ENCODE measurements at places on chromosomes 4 and X.

DNA sequence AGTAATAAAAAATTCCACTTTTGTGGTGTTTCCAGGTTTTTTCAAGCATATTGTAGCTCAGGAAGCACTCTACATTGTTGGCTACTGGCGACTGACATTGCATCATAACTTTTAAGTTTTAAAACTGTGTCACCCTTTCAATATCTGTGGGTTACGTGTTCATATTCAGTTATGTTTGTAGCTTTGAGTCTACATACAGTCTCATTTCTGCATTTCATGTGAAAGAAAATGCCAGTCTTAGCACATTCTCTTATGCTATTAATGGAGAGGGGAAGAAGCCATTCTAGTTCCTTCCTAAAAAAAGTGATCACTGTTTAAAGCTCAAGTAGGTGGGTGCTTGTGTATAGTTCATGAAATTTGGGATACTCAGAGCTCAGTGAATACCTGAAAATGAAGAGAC, 38.1 kb downstream of the DIAPH2 start:
- no peaks in the 10 kb centered on the region for H3K4me1 ChIP-seq
- H3K36me3 ChIP-seq: no peaks in the 10 kb centered on the region
- no peaks in the 10 kb centered on the region for H3K27me3 ChIP-seq
- no peak for DNase-seq

- H3K4me1 ChIP-seq: no peaks in the 10 kb centered on the region
- H3K27me3 ChIP-seq: no peaks in the 10 kb centered on the region
- no peaks in the 10 kb centered on the region for H3K36me3 ChIP-seq
- DNase-seq: no peak
Measured at GRCh38 chrX:109886122-109886761, 116.7 kb upstream of the TMEM164 start.

DNA sequence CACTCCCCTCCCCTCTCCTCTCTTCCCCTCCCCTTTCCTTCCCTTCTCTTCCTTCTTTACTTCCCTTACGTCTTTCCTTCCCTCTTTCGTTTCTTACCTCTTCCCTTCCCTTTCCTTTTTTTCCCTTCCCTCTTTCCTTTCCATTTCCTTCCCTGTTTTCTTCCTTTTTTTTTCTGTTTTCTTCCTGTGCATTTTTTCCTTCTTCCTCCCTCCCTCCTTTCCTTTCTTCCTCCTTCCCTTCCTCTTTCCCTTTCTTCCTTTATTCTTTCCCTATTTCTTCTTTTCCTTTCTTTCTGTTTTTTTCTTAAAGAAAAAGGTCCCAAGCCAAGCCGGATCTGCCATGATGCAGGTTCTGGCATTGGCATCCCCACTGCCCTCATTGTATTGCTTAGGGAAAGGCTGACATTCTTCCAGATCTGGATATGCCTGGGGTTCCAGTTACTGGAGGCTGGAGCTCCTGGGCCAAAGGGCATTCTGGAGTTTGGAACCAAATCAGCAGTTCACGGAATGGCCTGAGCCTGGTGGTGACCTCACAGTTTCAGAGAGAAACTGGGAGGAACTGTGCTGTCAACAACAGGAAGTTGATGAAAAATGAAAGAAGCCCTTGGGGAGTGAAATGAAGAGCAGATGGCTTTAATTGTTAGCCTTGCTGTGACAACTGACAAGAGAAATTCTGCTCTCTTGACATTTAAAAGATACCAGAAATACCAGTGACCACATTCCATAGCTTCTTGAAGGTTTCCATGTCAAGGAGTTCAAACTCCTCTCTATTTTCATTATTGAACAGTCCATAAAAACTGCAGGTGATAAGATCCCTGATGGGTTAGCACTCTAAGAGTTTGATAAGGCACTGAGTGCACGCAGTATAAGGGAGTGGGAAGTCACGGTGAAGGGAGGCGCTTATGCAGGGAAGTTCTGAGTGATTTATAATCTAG, 622.1 kb downstream of the SPRY1 start:
- no peaks in the 10 kb centered on the region for H3K27me3 ChIP-seq
- H3K36me3 ChIP-seq: no peaks in the 10 kb centered on the region
- H3K4me3 ChIP-seq: peak overlapping the region; percentile 12
- H3K27ac ChIP-seq: peak overlapping the region; percentile 51
- no peak for DNase-seq

GRCh38 chrX:14573161-14573560, 43.8 kb downstream of the GLRA2 start:
- no peak overlapping the region for H3K27ac ChIP-seq
- DNase-seq: no peak
- H3K27me3 ChIP-seq: no peaks in the 10 kb centered on the region

DNA sequence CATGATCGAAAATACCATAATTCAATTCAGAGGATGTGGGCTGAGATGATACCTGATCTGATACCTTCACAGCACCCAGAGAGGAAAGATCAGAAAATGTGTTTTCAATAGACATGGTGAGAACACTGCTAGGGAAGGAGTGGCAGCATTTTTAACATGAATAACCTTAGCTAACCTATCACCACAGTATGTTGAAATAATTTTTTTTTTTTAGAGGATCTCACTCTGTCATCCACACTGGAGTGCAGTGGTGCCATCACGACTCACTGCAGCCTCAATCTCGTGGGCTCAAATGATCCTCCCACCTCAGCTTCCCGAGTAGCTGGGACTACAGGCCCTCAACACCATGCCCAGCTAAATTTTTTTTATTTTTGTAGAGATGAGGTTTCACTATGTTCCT, 90.5 kb upstream of the RAPGEF2 start:
- no peaks in the 10 kb centered on the region for H3K27me3 ChIP-seq
- H3K27ac ChIP-seq: no peak overlapping the region
- H3K4me3 ChIP-seq: no peak overlapping the region
- DNase-seq: no peak

GRCh38 chrX:14362721-14363120, 166.6 kb upstream of the GLRA2 start:
- H3K27me3 ChIP-seq: no peaks in the 10 kb centered on the region
- H3K36me3 ChIP-seq: no peaks in the 10 kb centered on the region
- no peak overlapping the region for H3K4me3 ChIP-seq
- no peak for DNase-seq
- no peak overlapping the region for H3K27ac ChIP-seq

GRCh38 chrX:150547375-150548115, 20.9 kb upstream of the MTM1 start:
- H3K27ac ChIP-seq: peak overlapping the region; percentile 88
- no peaks in the 10 kb centered on the region for H3K27me3 ChIP-seq
- H3K4me3 ChIP-seq: peak overlapping the region; percentile 67
- DNase-seq: peak; percentile 33

DNA sequence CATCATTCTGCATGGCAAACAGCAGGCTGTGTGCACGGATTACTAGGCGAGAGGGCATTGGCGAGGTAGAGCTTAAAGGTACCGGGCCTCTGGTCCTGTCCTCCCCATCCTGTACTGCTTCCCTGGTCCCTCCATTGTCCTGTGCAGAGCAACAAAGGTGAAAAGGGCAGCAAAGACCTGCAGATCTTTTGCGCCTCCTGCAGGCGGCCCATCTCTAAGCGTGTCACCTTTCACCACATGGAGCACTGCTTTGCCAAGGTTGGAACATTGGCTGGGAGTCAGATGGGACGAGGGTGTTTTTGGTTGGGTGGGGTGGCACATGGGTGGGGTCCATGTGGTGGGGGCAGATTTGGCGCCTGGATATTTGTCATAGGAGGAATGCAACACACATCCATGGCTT, 64.7 kb upstream of the UXT start:
- H3K4me3 ChIP-seq: no peak overlapping the region
- no peak overlapping the region for H3K27ac ChIP-seq
- no peaks in the 10 kb centered on the region for H3K36me3 ChIP-seq
- H3K4me1 ChIP-seq: no peaks in the 10 kb centered on the region
- no peaks in the 10 kb centered on the region for H3K27me3 ChIP-seq

- no peaks in the 10 kb centered on the region for H3K4me1 ChIP-seq
- H3K27me3 ChIP-seq: no peaks in the 10 kb centered on the region
- H3K27ac ChIP-seq: no peak overlapping the region
- no peak overlapping the region for H3K4me3 ChIP-seq
Measured at GRCh38 chrX:100895365-100896075, 21.4 kb upstream of the NOX1 start.

GRCh38 chrX:45712067-45712466, 511.4 kb upstream of the DIPK2B start:
- no peak overlapping the region for H3K27ac ChIP-seq
- no peaks in the 10 kb centered on the region for H3K4me1 ChIP-seq
- H3K36me3 ChIP-seq: no peaks in the 10 kb centered on the region
- DNase-seq: no peak

DNA sequence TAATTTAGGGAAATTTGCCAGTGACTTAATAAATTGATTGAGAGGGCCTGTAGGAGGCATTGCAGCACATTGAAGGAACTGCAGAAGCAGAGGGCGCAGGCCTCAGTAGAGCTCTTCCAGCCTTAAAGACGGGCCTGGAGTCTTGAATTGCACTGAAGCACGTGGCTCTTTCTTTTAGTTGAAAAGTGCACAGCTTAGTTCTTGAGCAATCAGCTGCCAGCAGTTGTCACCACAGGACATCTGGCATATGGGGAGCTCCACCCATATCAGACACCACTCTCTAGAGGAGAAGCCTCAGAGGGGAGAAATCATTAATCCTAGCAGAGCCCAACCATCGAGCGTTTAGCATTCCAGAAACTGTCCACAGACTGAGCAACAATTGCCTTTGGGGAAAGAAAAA, 16.0 kb upstream of the FGF16 start:
- no peak for DNase-seq
- H3K4me3 ChIP-seq: no peak overlapping the region
- no peaks in the 10 kb centered on the region for H3K4me1 ChIP-seq
- H3K27ac ChIP-seq: no peak overlapping the region

DNA sequence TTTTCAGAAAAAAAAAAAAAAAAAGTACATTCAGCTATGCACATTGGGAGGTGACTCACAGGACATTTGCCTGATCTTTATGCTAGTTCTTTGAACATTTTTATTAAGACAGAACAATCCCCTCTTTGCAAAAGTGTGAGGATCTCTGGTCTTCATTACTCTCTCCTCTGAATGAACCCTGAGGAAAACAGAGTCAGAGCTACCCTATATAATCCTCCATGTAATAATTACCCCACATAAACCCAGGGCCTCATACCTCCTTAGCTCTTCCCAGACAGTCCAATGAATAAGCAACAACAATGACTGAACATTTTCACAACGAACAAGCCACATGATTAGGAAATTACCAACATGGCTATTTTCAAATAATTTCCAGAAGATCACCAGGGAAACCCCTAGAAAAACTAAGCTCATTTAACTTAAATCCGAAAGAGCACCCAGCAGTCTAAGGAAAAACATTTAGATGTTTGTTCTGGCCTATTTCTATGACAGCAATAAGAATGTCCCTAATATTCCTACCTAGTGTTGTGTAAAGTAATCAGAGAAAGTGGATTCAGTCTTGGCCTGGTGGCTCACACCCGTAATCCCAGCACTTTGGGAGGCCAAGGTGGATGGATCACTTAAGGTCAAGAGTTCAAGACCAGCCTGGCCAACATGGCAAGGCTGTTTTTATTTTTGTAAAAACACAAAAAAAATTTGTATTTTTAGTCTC, 37.8 kb downstream of the TBC1D9 start:
- no peak overlapping the region for H3K4me3 ChIP-seq
- H3K36me3 ChIP-seq: no peaks in the 10 kb centered on the region
- H3K27ac ChIP-seq: peak overlapping the region; percentile 3
- H3K27me3 ChIP-seq: no peaks in the 10 kb centered on the region
- DNase-seq: no peak

DNA sequence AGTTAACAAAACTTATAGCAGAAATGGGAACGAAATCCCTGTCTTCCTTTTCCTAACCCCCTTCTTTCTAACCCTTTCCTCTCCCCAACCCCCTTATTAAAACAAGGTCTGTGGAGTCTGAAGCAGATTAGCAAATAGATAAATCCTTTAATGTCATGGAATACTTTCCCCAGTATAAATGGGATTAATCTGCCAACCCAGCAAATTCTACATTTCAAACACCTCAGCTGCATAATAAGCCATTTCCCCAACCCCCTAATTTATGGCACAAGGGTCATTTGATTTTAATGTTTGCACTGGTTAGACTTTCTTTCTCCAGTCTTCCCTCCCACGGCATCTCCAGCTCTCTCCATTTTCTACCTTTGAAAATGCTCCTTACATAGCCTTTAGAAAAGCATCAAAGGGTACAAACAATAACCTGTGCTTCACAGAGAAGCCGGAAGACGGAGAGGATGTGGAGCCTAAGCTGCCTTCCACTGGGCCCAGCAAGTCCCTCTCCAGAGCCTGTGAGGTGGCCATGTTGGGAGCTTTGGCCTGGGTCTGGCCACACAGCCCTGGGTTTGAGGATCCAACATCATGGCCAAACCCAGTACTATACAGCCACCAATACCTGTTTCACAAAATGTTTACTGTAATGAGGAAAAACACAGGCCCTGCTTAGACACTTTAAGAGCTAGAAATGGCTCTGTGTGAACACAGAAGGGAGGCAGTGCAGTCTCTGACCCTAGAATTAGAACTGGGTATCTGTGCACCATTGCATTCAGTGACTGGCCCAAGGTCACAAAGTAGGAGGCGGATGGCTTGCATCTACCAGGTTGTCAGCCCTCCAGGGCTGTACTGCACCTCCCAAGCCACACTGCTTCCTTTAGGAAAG, 56.9 kb upstream of the SPRY1 start:
- no peaks in the 10 kb centered on the region for H3K4me1 ChIP-seq
- no peaks in the 10 kb centered on the region for H3K36me3 ChIP-seq
- no peak overlapping the region for H3K27ac ChIP-seq
- DNase-seq: no peak

DNA sequence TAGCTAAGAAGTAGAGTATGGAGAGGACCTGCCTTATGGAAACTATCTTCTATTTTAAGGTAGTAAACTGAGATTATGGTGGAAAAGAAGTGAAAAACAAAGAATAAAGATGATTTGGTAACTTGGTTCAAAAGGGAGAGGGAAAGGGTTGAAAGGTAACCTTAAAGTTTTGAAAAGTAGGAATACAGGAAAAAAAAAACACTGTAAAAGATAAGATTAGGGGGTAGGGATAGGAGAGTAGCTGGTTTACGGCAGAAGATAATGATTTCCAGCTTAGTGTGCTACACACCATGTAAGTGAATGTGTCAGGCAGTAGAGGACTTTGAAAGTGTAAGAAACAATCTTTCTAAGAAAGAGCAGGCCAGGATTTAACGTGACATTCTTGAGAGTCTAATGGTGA, 35.3 kb downstream of the FAM13A start:
- no peak overlapping the region for H3K4me3 ChIP-seq
- peaks cover 7% of the 10 kb centered on the region for H3K36me3 ChIP-seq
- DNase-seq: no peak
- H3K4me1 ChIP-seq: peaks cover 9% of the 10 kb centered on the region
- H3K27me3 ChIP-seq: no peaks in the 10 kb centered on the region

GRCh38 chrX:41863343-41864203, 59.8 kb downstream of the CASK start:
- no peaks in the 10 kb centered on the region for H3K36me3 ChIP-seq
- no peak overlapping the region for H3K27ac ChIP-seq
- no peak for DNase-seq
- no peaks in the 10 kb centered on the region for H3K4me1 ChIP-seq
- no peaks in the 10 kb centered on the region for H3K27me3 ChIP-seq
